ENCODE measurements at places on chromosomes 5 and 9.
A peak's percentile ranks its signal among the peaks of the same experiment; 100 is the strongest.

DNA sequence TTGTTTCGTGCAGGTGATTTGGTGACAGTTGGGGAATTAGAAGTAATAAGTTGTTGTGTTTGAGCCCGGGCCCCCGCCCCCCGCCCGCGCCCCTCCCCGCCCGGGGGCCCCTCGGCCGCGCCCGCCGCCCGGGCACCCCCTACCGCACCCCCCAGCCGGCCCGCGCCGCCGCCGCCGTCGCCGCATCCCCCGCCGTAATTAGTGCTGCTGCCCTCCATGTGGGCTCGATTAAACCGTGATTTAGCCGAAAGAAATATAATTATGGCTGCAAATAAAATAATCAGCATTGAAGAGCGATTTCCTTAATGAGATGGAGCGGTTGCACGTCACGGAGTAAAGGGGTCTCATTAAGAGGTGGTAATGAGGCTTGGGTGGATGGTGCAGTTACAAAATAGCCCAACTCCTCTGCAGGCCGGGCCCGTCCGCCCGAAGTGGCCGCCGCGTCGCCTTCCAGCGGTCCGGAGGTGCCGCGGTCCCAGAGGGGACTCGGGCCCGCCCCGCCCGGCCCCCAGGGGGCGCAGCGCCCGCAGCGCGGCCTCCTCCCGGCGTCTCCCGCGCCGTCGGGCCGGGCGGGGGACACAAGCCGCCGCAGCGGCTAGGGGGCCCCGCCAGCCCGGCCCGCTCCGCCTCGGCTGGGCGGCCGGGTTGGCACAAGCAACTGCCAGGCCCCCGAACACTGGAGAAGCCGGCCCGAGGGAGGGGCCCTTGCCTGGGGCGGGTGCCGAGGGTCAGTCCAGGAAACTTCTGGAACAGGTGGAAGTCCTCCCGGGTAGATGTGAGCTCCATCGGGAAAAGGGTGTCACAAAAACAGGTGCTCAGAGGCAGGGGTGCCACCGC lies 6.9 kb upstream of the OTP start:
- peak; percentile 48 for DNase-seq

DNA sequence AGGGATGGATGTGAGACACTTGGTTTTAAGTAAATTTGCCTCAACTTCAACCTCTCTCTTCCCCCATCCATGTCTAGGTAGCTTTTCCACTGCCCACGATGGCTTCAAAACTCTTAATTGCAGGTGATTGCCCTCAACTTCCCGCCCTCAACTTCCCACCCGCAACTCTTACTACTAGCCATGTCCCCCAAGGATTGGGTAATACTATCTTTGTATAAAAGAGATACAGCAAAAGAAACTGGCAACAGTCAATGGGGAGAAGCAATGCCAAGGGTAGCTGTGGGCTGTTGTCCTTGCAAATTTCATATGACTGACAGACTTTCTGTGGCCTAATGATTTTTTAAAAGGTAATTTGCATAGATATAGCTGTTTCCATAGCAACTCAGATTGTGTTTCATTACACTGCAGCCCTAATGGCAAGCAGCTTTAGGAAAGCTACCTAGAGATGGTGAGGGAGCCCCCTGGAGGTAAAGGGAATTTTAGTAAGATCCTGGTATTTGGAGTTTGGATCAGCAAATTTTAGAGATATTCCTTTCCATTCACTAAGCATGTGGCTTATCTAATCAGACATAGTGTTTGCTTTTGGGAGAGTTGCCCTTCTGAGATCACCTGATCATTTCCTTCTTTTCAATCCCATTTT lies 421.5 kb upstream of the DAP start:
- DNase-seq = peak; percentile 38

DNA sequence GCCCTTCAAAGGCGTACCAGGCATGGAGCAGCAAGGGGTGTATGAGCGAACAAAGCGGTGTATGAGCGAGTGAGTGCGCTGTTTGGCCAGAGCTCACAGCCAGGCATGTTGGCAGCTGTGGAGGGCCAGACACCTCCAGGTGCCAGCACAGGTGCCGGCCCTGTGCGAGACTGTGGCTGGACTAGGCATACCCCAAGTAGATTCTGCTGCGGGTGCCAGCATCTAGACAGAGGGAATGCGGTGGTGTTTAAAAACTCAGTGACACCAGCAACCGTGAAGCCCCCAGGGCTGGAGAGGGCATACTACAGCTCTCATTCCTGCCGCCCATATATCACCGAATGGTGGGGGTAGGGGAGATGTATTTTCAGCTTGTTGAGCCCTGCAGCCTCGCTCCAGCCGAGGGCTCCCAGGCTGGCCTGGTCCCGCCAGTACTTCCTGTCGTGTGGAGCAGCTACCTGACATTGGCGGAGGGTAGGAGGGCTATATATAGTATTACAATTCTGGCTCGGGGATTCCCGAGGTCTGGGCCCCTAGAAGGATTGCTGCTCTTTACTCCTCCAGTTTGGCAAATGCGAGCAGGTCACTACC lies 1829.6 kb upstream of the NUDT12 start:
- DNase-seq = no peak

- no peak for DNase-seq
Measured at GRCh38 chr5:135535420-135535819, 344 bp downstream of the NEUROG1 start.

- peak; percentile 63 for DNase-seq
Measured at GRCh38 chr5:132905938-132906337, 32.5 kb downstream of the LEAP2 start.

GRCh38 chr9:124559871-124560270 lies 52.7 kb upstream of the NR5A1 start:
- DNase-seq = no peak

DNA sequence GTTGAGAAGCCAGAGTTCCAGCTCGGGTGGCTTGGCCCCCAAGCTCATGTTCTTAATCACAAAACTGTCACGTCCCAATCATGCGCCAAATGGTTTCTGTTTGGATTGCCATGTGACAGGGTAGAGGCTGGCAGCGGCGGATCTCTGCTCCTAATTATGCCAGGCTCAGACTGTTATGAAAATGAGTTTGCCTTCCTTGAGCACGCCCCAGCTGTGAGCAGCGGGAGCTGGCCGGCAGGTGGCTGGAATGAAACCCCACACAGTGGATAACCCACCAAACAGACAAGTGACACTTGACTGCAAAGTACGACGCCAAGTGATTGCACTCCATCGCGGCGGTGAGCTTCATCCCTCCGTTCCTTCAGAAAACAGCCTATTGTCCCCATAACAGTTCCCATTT lies 75.4 kb downstream of the CFAP77 start:
- no peak for DNase-seq

DNA sequence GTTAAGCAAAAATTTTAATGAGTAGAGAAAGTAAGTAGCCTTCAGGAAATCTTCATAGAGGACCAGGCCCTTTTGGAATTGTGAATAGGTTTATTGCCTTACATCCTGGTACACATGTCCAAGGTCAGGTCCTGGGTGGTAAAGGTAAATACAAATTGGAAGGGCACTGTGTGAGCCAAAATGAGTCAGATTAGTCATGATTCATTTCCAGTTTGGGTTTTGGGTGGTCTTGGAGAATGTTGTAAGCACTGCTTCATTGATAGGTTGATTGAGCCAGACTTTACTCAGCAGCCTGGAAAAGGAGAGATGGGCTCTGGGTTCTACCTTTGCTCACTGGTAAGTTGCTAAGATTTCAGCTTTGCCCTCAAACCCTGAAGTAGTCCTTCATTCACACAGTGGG lies 82.5 kb upstream of the ZNF169 start:
- DNase-seq = no peak

DNA sequence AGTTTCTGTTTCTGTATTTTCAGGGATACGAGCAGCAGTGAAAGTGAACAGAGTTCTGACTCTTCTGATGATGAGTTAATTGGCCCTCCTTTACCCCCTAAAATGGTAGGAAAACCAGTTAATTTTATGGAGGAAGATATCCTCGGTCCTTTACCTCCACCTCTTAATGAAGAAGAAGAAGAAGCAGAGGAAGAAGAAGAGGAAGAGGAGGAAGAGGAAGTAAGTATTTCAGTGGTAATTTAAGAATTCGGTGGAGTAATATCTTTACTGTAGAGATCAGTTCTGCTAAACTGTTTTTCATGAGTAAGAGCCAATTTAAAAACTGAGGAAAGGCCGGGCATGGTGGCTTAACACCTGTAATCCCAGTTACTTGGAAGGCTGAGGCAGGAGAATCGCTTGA lies 17.2 kb downstream of the WDR70 start:
- DNase-seq = peak; percentile 24

GRCh38 chr5:84014966-84015365 lies 294.3 kb upstream of the HAPLN1 start:
- no peak for DNase-seq

GRCh38 chr5:24401773-24402172 lies 243.0 kb downstream of the CDH10 start:
- DNase-seq = no peak

GRCh38 chr5:106258591-106259125 lies 1412.1 kb downstream of the EFNA5 start:
- no peak for DNase-seq

DNA sequence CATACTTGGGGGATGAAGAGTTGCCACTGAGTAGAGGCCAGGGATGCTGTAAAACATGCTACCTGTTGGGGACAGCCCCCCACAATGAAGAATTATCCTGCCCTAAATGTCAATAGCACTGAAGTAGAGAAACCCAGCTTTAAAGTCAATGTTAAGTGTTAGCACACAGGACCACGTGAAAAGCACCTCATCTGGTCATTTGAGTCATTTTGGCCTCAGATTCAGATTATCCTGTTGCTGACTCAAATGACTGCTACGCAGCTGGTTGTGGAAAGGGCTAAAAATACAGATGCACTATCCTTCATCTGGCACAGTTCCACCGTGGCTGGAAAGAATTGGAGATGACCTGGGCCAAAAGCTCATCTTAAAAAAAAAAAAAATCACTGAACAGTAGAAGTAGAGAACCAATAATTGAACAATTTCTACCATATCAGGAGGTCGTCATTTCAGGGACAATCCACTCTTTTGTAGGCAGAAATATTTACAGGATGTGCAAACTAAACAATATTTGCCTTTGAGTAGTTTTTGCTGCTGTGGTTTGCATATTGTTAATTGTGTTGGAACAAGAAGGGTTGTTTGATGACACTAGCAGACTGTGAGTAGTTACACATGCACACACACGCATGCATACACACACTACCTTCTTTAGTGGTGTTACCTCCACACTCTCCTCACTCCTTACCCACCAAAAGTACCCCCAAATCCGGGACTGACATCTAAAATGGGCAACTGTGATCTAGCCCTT lies 195.3 kb upstream of the KLF9 start:
- no peak for DNase-seq

GRCh38 chr5:174448662-174449061 lies 275.7 kb upstream of the MSX2 start:
- no peak for DNase-seq

GRCh38 chr9:18893491-18893890 lies 139.5 kb downstream of the SAXO1 start:
- DNase-seq = no peak

GRCh38 chr5:177317959-177318377 lies 6.3 kb upstream of the MXD3 start:
- DNase-seq = peak; percentile 79

- DNase-seq = no peak
Measured at GRCh38 chr9:14340219-14340873, 26.4 kb upstream of the NFIB start.

DNA sequence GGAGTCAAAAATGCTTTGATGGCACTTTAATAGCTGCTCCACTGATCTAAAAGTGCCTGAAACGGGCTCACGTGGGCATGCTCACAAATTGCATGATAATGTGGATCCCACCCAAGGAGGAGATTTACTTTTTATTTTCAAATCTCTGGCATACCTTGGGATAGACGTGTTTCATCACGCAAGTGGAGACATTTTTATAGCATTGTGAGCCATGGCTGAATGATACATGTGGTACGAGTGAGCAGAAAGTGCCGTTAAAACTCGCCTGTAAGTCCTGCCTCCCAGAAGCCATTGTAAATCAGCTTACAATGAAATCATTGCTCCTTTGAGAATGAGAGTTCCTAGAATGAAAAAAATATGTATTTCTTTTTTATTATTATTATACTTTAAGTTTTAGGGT lies 514.7 kb downstream of the MAT2B start:
- DNase-seq = no peak

DNA sequence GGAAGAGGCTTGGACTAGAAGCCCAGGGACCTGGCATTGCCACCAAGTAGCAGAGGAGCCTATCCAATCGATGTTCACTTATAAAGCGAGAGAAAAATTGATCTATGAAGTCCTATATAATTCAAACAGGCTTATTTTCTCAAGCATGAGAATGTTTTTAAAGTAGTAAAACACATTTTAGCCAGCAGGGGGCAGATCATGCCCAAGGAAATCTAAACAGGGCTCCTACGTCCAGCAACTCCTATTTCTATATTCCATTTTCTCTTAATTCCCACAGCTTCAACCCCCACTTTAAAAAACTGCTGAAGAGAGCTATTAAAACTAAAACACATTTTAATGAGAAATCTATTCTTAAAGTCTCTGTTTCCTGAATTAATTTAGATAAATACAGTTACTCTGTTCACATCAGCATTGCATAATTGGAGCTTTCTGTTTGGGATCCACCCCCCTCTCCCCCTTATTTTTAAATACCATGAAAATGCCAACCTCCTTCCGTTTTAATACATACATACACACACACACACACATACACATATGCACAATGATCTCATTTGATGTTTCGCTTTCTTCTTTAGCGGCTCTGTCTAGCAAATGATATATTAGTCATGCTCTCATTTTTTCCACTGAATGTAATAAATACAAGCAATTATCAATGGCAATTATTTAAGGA lies 144.9 kb downstream of the MYO10 start:
- DNase-seq = peak; percentile 70

DNA sequence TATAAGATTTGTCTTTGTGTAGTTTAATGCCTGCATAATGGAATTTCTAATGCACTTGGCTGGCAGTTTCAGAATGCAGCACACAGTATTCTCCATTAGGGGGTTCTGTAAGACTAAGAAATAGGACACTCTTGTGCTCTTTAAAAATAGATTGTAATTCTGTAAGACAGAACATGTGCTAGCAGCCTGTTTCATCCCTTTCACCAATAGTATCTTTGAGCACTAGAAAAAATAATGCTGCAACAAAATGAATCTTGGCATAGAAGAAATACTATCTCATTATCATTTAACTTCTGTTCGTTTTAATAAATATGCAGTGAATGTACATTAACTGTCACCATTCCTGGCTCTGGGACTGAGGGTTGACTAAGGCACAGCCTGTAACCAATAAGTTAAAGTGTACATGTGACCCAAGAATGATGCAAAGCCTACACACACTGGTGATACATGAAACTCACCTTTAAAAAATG lies 23.8 kb upstream of the ZNF622 start:
- DNase-seq = peak; percentile 32

DNA sequence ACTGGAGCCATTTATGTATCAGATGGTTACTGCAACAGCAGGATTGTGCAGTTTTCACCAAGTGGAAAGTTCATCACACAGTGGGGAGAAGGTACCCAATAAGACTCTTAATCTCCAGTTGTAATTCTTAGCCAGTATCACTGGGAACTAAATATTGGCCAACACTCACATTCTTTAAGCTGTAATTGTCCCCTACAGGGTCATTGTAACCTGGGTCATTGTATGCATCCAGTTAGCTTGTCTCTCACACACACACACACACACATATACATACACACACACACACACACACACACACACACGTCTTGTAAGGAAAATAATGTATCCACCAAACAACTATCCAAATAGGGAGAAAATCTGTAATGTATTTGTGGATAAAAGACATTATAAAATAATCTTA lies 113.0 kb downstream of the GIN1 start:
- no peak for DNase-seq

- DNase-seq = no peak
Measured at GRCh38 chr5:161372682-161373344, 173.7 kb downstream of the GABRB2 start.
